Cardiac septum (tissue), 1 donor: ENCODE measurements at places on chromosomes 2 and 18.

GRCh38 chr2:233036162-233036838, 3.8 kb downstream of the NEU2 start:
- DNase-seq = no peak

GRCh38 chr18:12048827-12049175, 44.8 kb upstream of the ANKRD62 start:
- DNase-seq = no peak

- no peak for DNase-seq
Measured at GRCh38 chr2:133802409-133803039, 234.3 kb upstream of the NCKAP5 start.

GRCh38 chr2:183868153-183868552, 730.2 kb upstream of the ZNF804A start:
- no peak for DNase-seq

- DNase-seq = no peak
Measured at GRCh38 chr18:39841482-39842365, 2113.3 kb upstream of the PIK3C3 start.

GRCh38 chr2:883803-884748, 66.6 kb upstream of the SNTG2 start:
- DNase-seq = no peak

DNA sequence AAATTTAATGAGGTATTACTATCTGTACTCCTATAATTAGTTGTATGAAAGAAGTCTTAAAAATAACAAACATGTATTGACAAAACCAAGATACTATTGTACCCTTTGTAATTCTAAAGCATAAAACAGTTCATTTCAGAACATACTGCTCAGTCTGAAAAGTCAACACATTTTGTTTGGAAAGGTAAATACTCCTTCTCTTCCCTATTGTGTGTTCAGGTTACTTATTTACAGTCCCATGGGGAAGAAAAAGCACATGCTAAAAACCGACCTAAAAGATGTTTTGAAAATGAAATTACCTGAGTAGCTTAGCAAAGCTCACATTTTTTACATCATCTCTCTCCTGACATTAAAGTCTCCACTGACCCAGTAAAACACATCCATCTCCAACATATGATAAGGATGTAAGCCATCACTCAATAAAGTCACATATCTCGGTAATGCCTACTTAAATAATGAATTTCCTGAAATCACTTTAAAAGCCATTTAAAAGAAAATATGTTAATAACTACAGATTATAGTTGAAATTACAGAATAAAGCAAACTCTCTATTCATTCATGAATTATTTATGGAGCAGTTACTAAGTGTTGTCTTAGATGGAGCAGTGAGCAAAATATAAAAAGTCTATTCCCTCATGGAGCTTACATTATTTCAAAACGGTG, 75.6 kb upstream of the FZD5 start:
- no peak for DNase-seq

DNA sequence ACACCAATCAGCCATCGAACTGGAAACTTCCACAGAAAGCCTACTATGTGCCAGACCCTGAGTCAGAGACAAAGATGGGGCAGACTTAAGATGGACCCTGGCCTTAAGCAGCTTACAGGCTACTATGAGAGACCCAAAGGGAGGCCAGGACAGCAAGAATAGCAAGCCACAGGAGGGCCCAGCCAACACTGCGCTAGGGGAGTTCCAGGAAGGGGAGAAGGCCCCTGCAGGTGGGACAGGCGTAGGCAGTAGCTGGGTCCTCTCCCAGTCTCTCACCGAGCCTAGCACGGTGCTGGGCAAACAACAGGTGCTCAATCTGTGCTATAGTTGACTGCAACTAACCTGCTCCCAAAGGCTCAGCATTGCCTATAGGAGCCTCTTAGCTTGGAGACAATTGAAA, 136.2 kb downstream of the CLIP4 start:
- peak; percentile 26 for DNase-seq

- no peak for DNase-seq
Measured at GRCh38 chr18:63302636-63303405, 16.7 kb downstream of the BCL2 start.

- DNase-seq = peak; percentile 29
Measured at GRCh38 chr18:79786786-79787526, 10.8 kb upstream of the KCNG2 start.

- peak; percentile 85 for DNase-seq
Measured at GRCh38 chr2:109213646-109214433, 84.8 kb downstream of the SH3RF3 start.

DNA sequence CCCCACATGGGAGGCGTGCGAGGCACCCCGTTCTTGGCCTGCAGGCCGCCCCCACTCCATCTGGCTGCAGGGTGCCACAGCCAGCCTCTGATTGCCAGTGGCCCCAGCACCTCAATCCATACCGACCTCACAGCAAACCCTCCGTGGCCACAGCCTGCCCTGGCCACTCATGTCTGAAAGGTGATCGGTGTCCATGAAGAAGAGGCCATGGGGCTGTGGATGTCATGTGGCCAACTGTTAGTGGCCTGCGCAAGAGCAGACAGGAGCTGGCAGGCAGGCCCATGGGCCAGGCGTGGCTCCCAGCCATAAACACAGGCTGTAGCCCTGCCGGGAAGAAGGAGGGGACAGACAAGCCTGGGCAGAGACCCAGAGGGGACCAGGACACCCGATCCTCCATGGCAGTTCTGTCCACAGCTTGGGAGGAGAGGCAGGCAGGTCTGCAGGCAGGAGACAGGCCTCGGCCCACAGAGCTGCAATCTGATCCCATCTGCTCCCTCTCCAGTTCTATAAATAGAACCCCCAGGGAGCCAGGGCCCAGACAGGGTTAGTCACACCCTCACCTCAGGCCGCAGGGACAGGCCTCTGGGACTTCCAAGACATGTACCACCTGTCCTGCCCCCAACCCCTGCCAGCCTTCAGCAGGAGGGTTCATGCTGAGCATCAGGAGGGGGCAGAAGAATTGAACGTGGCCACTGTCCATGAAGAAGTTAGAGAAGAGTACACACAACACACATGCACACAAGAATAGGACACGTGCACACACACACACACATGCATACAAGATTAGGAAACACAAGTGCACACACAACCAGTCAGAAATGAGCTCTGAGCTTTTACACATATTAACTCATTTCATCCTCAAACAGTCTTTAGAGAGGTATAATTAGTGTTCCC, 16.9 kb downstream of the STEAP3 start:
- DNase-seq = peak; percentile 85

DNA sequence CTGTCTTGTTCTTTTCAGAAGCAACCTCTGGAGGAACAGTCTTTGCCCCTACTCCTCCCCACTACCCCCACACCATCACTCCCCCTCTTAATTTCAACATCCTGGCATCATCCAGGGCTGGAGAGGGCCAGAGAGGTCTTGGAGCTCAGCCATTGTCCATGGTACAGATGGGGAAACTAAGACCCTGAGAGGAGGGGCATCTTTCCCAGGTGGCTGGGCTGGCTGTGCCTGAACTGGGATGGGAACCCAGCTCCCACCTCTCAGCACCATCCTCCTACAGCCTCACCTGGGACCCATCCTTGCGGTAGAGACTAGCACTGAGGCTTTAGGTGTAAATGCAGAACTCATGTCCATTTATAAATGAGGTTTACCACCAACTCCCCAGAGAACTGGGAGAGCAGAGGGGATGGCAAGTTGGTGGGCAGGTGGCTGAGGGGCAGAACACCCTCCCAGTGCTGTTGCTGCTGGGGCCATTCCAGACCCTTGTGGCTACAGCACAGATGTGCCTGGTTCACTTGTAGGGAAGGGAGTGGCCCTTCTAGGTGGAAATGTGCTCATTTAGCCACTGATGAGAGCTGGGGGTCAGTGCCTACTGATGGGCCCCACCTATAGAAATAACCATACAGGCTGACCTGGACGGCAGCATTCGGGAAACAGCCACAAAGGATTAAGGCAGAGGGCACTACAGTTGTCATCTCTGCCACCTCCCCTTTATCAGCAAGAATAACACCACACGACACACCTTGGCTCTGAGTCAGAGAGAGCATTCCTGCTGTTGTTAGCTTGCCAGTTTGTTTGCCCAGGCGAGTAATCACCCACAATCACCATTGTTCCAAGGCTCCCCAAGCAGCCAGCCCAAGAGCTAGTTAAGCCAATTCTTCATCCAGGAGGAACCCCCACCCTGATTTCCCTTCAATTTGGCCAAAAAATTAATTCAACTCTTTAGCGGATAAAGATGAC, 2.1 kb downstream of the MLPH start:
- peak; percentile 75 for DNase-seq

DNA sequence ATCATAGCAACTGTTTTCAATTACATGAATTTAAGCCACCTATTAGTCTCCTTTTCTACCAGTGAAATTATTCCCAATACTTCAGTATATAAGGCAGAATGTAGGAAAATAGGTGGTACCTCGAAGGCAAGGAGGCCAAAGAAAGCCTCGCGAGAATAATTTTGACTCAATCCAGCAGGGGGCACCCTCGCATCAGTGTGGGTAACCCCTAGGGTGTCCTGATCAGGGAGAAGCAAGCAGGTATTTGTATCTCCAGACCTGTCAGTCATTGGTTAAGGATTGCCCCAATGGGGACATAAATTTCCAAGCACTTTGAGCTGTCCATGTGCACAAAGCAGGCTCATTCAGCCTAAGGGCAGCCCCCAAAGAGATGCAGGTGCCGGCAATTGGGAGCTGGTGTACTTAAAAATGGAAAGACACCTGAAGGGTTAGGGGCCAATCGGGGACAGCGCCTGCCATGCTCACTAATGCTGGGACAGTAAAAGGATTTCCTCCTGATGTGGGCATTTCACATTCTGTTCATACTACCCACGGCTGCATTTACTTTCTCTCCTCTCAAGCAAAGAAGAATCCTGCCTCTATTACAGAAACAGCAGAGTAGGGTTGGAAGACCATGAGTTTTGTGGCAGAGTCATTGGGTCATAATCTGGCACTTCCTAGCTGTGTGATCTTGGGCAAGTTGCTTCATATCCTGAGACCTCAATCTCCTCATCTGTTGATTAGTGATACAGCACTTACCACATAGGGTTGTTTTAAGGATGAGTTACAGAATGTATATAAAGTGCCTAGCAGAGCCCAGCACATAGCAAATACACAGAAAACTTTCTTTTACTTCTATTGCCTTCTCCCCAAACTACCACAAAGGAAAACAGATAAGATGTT, 136.1 kb downstream of the ICOS start:
- no peak for DNase-seq

DNA sequence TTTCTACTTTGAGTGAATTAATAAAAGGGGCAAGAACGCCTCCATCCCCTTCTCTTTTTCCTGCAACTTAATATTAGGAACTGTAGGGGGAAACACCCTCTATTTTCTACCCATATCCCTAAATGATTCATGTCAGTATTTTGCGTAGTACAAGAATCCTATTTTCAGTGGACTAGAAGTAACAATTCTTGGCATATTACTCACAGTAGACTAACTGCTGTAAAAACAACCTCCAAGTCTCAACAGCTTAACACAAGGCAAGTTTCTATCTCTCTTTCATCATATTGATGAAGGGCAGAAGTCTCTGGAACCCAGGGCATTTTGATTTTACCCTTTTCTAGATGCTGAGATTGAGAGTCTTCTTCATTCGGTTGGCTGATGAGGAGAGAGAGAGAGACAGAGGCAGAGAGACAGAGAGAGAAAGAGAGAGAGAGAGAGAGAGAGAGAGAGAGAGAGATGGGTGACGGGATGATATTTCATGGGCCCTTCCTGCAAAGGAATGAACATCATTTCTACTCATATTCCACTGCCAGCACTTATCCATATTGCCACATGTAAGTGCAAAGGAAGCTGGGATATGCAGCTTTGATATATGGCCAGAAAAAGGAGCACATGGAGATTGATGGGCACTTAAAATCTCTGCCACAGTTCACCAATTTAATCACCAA, 481.6 kb downstream of the LPIN1 start:
- DNase-seq = no peak

DNA sequence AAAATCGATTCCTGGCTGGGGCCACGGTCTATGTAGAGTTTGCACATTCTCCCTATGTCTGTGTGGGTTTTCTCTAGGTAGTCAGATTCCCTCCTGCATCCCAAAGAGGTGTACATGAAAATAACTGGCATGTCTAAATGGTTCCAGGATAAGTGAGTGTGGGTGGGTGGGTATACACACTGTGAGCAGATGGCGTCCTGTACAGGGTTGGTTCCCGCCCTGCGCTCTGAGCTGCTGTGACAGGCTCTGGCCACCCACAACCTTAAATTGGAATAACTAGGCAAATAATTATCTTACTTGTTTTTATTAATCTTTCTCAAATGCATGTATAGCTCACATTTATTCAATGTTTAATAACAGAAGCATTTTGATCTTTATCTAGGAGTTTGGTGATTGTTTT, 16.3 kb downstream of the THOC1 start:
- DNase-seq = no peak

DNA sequence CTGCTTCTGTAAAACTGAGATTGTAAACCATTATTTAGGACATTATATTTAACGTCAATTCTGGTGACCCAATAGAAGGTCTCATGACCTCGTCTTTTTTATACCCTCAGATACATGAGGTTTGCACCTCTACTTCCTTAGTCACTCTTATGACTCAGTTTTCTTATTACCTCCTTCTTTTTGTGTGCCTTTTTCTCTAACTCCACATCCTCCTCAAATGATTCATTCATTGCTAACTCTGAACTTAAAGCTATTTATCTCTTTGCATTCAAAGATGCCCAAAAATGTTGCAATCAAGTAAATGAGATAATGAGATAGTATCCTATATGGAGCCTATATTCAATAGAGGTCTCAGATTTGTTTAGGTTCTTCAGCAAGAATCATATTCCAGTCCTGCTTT, 121.0 kb upstream of the KYNU start:
- DNase-seq = no peak

GRCh38 chr18:12336171-12336613, 28.2 kb downstream of the TUBB6 start:
- DNase-seq = no peak
